ENCODE measurements at places on chromosomes 12 and 14.

GRCh38 chr12:96098631-96099030 lies 63.2 kb upstream of the LTA4H start:
- no peak for DNase-seq

DNA sequence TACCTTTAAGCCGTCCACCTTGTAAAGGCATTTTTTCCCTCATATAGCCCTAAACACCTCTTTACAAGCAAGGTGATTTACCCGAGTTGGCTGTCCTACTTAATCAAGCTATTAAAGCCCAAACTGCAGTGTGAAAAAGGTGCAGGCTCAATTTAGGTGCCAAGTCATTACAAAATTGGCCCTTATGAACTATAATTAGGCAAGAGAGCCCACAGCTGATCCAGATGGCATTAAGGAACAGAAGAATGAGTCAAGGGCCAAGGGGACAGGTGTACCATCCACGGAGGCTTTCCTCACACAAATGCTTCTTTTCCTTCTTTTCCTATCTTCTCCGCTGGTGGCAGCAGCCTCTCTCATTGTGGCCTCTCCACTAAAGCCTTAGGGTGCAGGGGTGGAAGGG lies 90.5 kb downstream of the TTC8 start:
- no peak for DNase-seq

DNA sequence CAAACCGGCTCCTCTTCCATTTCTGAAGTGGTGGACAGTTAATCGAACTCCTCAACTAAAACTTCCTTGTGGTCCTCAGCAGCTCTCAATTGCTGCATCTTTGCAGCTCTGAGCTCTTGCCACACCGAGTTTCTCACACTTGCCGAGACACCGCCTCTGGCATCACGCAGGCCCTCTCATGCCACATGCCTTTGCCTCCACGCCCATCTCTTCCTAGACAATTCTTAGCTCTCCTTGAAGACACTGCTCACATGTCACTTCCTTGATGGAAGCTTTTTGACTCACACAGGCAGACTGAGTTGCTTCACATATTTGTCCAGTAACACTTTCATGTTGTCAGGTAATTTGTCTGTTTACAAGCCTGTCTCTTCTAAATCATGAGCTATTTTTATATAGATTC lies 29.2 kb downstream of the KCNA1 start:
- DNase-seq: no peak

GRCh38 chr12:59834659-59835474 lies 239.0 kb downstream of the SLC16A7 start:
- peak; percentile 49 for DNase-seq

DNA sequence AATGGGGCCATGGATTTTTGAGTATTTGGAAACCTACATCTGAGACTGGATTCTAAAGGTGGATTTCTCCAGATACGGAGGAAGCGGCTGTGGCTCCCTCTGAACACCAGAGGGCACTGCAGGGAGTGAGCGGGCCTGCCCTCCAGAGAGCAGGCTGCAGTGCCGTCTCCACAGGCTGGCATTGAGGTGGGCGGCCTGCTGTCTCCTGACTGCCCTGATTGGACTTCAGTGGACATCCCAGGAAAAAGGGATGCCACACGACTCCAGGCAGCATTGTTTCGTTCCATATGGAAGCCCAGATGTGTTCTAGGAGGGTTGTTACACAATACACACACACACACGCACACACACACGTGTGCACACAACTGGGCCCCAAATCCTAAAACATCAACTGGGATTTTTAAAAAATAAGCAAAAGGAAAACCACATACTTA lies 20.9 kb upstream of the ANO2 start:
- DNase-seq: peak; percentile 68

GRCh38 chr12:113142173-113142885 lies 6.8 kb upstream of the RASAL1 start:
- DNase-seq: no peak

- no peak for DNase-seq
Measured at GRCh38 chr12:117370588-117370987, 9.2 kb upstream of the NOS1 start.

GRCh38 chr12:75816897-75817296 lies 214.7 kb downstream of the PHLDA1 start:
- DNase-seq: peak; percentile 54

DNA sequence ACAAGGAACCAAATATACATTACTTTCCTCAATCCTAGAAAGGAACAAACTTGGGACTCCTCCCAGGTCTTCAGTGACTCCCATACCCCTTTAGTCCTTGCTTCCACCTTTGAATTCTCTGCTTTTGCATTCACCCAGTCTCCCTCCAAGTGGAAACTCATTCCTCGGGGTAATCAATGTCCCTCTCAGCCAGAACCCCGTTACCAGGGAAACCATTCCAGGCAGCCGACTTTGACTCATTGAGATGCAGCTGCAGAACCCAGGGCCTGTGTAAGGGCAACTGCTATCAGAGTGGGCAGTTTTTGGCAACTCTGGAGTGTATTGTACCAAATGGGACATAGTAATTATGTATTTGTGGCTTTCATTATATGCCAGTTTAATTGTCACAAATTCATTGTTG lies 186.2 kb downstream of the NRXN3 start:
- DNase-seq: no peak

- no peak for DNase-seq
Measured at GRCh38 chr14:67575684-67576083, 24.4 kb downstream of the PIGH start.

DNA sequence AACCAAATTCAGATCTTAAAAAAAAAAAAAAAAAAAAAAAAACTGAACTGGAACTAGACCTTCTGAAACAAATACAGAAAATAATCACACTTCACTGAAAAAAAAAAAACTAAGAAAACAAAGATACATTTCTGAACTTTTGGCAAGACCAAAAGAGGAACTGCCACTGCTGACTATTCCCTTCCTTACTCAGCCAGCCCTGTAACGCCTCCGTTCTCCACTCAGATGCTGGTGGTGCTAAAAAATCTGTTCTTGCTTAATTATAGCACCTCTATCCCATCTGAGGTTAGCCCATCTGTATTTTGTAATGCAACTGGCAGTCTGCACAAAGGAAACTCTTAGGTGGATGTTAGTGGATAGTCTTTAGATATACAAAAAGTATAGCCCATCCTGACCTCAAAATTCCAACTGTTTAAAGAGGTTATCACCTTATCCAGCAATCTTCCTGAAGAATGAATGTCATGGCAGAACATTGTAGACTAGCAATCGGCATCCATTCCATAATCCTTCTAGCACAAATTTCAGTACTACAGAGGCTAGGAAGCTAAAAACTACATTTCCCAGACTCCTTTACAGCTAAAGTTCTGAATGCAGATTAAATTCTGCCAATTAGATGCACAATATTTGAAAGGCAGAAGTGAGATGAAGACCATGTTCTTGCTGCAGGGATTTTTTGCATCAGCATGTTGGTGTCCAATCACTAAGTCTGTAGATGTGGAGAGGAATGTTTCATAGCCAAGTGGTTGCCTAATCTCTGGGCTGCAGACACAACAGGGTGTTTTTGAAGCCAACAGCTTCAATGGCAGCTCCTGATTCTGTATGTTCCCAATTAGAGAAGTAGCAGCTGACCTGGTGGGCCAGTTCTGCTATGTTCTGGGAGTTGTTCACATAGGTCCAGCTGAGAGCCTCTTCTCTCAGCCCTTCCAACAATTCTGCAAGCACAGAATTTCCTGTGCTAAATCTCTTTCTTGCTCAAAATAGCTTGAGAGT lies 5.7 kb downstream of the MAP3K9 start:
- DNase-seq: no peak

DNA sequence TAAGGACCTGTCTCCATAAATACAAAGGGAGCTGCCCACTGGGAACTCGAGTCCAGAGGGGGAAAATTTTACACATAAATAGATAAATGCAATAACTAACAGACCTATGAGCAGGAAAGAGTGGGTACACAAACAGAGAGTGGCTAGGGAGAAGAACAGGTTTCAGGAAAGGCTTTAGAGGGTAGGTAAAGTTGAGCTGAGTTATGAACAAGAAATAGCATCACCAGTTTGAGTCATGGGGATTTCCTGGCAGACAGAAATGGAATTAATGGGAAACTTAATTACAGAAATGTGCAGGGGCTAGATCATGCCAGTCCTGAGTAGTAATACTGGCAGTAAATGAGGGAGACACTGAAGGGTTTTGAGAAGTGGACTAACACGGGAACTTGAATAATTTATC lies 58.0 kb upstream of the CCDC175 start:
- no peak for DNase-seq

- no peak for DNase-seq
Measured at GRCh38 chr12:16587110-16587453, 18.9 kb downstream of the LMO3 start.

DNA sequence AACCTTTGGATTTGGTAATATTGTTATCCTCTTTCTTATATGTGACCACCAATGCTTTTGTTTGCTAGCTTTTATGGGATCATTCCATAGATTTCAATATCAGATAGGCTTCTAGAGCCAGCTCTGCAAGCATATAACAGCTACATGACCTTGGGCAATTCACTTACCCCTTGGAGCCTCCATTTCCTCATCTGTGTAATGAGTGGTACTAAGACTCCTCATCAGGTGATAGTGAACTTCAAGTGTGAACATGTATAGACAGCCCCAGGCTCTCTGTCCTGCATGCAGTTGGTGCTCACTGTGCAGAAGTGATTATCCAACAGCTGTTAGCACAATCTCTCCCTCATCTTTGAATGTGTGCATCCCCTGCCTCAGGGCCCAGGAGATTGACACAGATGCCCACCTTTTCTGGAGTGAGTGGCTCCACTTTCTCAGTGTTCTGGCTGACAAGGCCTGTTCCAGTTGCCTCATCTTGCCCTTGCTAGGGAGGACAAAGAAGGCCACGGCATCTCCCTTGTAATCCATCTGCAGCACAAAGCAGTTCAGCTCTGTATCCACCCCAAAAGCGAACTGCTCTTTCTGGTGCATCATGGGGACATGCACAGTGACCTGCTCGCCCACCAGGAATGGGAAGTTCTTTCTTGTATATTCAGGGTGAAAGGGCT lies 9.2 kb downstream of the SERPINA9 start:
- no peak for DNase-seq

- DNase-seq: no peak
Measured at GRCh38 chr14:66152302-66152701, 333.9 kb upstream of the CCDC196 start.

DNA sequence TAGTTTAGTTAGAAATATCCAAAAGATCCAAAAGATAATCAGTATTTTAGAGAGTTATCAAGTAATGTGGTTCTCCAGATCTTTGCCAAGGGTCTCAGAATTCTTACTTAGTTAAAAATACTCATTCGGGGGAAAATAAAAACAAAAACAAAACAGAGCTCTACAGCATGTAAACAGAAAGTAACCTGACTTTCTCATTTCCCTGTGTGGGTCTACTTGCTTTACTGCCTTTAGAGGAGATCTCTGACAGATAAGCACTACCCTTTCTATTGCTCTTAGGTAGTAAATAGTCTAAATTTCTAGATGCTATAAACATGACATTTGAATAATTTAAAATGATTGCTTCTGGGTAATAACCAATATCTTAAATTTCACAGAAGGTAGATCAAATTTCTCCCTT lies 371.8 kb downstream of the RPL10L start:
- no peak for DNase-seq

- DNase-seq: no peak
Measured at GRCh38 chr14:55272922-55273321, 1.7 kb downstream of the FBXO34 start.

DNA sequence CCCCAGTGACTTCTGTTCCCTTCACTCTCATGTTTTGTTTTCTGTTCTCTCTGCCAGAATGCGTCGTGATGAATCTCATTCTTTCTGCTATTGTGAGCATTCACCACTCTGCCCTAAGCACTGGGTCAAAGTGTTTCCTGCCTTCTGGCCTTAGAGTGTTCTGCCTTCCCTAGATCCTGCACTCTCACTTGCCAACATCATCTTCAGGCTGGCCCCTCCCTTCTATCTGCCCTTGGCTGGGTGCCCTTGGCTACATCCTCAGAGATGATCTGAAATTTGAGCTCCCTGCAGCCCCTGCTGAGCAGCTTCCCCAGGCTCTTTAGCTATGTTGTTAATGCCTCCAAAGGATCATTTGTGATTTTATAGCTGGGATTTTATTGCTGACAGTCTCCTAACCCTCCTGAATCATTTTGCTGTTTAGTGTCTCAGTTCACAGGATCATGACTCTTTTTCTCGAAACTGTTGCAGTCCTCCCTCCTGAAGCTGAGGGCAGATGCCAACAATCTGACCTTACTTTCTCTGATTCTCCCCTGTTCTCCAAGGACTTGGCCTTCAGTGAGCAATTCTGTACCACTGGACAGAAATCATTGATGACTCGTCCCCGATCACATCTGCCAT lies 4.5 kb downstream of the DHRS2 start:
- DNase-seq: no peak

- DNase-seq: no peak
Measured at GRCh38 chr14:58736606-58737005, 98.8 kb downstream of the DACT1 start.

DNA sequence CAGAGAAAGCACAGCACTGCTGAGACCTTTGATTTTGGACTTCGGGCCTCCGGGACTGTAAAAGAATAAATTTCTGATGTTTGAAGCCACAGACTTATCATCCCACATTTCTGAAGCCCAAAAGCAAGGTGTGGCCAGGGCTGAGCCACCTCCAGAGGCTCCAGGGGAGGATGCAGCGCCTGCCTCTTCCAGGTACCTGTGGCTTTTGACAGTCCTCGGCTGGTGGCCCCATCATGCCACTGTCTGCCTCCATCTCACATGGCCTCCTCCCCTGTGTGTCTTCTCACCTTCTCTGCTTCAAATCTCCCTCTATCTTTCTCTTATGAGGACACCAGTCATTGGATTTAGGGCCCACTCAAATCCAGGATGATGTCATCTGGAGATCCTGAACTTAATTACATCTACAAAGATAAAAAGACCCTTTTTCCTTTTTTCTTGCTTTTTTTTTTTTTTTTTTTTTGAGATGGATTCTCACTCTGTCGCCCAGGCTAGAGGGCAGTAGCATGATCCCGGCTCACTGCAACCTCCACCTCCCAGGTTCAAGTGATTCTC lies 15.4 kb downstream of the GSC start:
- no peak for DNase-seq

GRCh38 chr12:15858353-15858752 lies 23.8 kb upstream of the STRAP start:
- DNase-seq: peak; percentile 27

GRCh38 chr14:25349269-25349668 lies 299.3 kb upstream of the STXBP6 start:
- no peak for DNase-seq

DNA sequence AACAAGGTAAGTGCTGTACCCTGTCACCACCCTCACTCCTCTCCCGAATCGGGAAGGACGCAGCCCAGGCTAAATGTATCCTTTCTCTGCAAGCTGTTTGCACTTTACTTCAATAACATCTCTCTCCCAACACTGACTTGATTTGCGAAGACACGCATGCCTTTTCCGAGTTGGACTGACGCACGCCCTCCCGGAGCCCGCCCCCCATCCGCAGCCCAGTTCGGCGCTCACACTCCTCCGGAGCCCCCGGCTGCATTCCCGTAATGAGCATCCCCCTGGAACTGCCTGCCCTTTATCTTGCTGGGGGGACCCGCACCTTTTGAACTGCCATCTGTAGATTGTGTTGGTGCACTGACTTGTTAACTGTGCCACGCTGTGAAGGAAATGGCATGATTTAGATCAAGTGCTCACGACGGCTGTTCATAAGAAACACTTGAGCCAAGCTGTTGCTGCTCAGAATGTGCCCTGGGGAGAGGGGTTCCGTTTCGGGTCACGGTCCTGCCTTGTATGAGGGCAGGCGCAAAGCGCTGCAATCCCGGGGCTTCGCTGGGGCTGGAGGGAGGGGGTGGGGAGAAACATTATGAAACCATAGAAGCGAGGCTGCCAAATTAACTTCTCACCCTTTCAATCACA lies 176.6 kb upstream of the CDKN3 start:
- no peak for DNase-seq

- DNase-seq: no peak
Measured at GRCh38 chr12:45703942-45704341, 25.6 kb upstream of the ARID2 start.

Measured in NAMALWA (cell line).